ENCODE measurements at places on chromosomes 4 and X. TPM values are rescaled to one million over a fixed set of nuclear protein-coding genes. Genes with fewer than 3 reads are reported as not detected.

DNA sequence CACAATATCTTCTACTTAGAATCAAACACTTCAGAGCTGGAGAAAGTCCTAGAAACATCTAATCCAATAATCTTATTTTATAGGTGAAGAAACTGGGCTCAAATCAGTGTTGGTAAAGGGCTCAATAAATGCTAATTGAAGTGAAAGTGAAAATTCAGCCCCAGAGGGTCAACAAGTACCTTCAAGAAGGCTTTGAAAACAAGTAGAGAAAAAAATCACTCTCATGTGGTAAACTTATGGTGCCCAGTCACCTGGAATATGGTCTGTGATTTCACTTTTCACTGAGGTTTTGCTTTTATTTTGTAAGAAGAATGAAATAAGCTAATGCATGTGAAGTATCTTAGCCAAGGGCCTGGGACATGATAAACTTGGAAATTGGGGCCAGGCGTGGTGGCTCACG, 29.1 kb upstream of the EIF4E start:
- no peak for DNase-seq

- no peak for DNase-seq
Measured at GRCh38 chr4:169124661-169125060, 114.6 kb upstream of the CBR4 start.

DNA sequence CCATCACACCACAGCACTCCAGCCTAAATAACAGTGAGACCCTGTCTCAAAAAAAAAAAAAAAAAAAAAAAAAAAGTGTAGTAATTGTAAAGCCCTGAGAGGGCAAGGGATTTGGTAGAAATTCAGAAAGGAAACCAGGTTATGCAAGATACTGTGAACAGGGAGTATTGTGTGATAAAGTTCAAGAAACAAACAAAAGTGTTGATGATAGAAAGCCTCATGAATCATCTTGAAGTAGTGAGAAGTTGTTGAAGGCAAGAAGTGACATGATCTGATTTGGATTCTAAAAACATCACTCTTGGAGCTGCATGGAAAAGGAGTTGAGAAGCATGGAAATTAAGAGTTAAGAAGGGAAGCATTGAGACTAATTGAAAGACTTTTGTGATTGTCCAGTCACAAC, 102.2 kb downstream of the RAP1GDS1 start:
- DNase-seq, result no peak

DNA sequence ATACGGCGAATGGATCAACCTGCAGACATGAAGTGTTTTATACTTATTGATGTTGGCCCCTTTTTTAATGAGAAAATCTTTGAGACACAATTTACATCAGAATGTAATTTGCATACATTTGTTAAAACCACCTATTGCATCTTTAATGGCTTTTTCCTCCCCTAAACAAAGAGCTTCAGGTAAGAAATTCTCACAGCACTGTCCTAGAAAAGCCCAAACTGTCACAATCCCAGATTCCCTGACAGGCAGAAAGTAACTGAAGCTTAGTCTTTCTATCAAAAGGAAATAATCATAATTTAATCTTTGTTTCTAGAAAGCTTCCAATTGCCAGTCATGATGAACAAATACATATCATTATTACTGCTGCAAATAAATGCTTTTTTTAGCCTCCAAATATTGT, 407.9 kb downstream of the TMA16 start:
- no peak for DNase-seq

GRCh38 chr4:56426273-56426672, 9.1 kb downstream of the PPAT start:
- no peak for DNase-seq

GRCh38 chrX:11073381-11073780, 37.8 kb upstream of the HCCS start:
- no peak for DNase-seq

- no peak for DNase-seq
Measured at GRCh38 chr4:26873391-26874026, 12.9 kb downstream of the STIM2 start.

GRCh38 chrX:140177821-140178220, 212.5 kb upstream of the CXorf66 start:
- DNase-seq, result no peak

DNA sequence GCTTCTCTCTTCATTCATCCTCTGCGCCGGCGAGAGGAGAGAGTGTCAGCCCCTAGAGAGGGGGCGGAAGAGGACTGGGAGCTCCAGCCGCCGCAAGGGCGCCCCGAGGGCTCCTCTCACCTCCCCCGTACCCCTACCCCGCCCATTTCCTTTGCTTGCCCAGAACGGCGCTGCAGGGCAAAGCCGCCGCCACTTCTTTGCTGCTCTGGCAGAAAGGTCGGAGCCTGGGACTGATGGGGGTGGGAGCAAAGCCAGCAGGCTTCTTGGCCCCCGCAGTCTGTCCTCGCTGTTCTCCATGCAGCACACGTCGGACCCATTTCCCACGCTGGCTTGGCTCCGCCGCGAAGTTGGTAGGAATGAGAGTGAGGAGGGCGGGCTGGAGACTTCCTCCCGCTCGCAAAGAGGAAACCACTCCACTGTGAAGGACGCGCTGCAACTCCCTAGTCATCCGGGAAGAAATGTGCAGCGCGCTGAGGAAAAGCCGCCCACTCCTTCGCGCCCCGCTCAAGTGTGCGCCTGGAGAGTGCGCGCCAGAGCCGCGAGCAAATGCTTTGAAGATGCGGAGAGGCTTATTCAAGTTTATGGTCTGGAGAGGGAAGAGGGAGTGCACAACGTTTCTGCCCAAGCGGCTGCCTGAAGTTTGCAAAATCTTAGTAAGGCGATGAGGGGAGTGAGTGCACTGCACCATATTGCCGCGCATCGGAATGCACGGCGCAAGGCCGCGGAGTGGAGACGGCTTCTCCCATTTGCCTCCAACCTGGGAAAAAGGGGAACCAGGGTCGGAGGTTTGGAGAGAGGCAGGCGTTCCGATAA, 2.8 kb upstream of the PCDH7 start:
- DNase-seq, result peak; percentile 70

GRCh38 chr4:174650711-174651355, 128.5 kb upstream of the HPGD start:
- no peak for DNase-seq

- DNase-seq, result no peak
Measured at GRCh38 chr4:70802928-70803580, 36.6 kb downstream of the GRSF1 start.

- DNase-seq, result no peak
Measured at GRCh38 chr4:80073473-80074008, 512 bp upstream of the ANTXR2 start.

GRCh38 chrX:10722851-10723250, 102.5 kb upstream of the MID1 start:
- DNase-seq, result peak; percentile 83

GRCh38 chrX:5716666-5717065, 512.0 kb downstream of the NLGN4X start:
- DNase-seq, result no peak

GRCh38 chr4:175414602-175415001, 397.5 kb downstream of the GPM6A start:
- no peak for DNase-seq

GRCh38 chr4:8269535-8270417, at the start of gene HTRA3:
TSS of gene HTRA3 (plus strand) at chr4:8269754. CDS start at chr4:8269969, 215 bp downstream.
- DNase-seq, result peak; percentile 87

GRCh38 chrX:1423215-1423614, 29.5 kb downstream of the ASMTL start:
- DNase-seq, result peak; percentile 32

DNA sequence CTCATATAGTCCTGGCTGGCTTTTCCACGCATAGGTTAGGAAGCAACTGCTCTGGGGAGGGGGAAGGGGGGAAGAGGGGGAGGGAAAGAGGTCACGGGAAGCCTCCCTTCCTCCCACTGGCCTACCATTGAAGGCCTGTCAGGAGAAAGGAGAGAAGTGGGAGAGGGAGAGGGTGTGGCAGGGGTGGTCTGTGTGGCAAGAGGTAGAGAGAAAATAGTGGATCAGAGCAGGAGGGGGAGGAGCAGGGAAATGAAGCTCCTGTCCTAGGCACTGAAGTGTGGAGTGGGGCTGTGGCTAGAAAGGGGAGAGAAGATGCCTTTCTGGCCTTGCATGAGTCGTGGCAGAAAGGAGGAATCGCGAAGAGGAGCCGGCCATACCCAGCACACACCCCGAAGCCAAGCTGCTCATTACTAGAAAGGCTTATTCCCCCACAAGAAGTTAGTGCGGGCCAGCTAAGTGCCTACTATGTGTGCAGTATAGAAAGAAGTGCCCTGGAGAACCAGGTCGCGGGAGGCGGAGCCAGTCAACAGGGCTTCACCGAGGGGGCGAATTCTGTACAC, 1.1 kb upstream of the TMEM164 start:
- no peak for DNase-seq

DNA sequence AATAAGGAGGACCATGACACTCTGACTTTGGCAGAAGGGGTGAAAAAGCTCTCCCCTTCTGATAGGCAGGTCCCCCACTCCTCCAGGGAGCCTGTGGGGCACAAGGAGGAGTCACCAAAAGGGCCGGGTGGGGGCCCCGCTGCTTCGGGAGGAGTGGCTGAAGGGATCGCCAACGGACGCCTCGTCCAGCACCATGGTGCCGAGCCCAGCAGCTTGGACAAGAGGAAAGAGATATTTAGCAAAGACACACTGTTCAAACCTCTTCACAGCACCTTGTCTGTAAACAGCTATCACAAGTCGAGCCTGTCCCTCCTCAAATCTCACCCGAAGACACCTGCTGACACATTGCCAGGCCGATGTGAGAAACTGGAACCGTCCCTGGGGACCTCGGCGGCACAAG, 105.6 kb downstream of the STOX2 start:
- DNase-seq, result no peak

DNA sequence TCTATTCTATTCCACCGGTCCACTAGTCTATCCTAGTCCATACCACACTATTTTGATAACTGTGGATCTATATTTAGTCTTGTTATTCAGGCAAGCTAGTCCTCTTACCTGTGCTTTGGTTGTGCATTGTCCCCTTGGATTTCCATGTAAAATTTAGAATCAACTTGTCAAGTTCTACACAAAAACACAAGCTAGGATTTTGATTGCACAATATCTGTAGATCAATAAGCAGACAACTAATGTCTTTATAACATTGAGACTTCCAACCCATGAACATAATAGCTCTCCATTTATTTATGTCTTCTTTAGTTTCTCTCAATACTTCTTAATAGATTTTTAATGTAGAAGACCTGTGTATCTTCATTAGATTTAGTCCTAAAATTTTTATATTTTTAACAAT, 10.2 kb upstream of the BBS12 start:
- DNase-seq, result no peak

The SULT1E1 gene
- total RNA-seq, result not detected

The ASMTL gene
- total RNA-seq, result 30.6 TPM

The FGFBP2 gene
- 3.9 TPM for total RNA-seq

The SPACA5 gene
- not detected for total RNA-seq

The VEGFC gene
- 2.4 TPM for total RNA-seq

The STARD8 gene
- 5.3 TPM for total RNA-seq

The ATP2B3 gene
- 0.36 TPM for total RNA-seq

The PSAPL1 gene
- total RNA-seq, result not detected

The PRAF2 gene
- total RNA-seq, result 20.2 TPM
